ENCODE measurements at places on chromosomes 16 and 17.

DNA sequence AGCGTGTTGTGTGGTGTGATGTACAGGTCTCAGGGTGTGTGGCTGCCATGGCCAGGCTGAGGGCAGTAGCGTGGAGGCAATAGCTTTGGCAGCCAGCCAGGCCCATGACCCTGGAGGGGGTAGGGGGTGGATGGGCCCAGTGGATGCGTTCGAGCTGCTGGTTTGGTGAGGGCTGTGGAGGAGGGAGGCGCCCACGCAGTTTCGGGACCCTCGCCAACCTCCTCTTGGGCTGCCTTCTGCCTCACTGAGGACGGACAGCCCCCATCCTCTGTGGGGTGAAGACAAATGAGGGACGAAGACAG lies 238.6 kb upstream of the GSE1 start:
- no peak for DNase-seq

- no peak for DNase-seq
Observed at GRCh38 chr17:9484789-9485188, 90.8 kb downstream of the STX8 start.

- DNase-seq: no peak
Observed at GRCh38 chr16:63530208-63530607, 1494.0 kb upstream of the CDH8 start.

- no peak for DNase-seq
Observed at GRCh38 chr17:64736804-64737492, 74.8 kb upstream of the SMURF2 start.

DNA sequence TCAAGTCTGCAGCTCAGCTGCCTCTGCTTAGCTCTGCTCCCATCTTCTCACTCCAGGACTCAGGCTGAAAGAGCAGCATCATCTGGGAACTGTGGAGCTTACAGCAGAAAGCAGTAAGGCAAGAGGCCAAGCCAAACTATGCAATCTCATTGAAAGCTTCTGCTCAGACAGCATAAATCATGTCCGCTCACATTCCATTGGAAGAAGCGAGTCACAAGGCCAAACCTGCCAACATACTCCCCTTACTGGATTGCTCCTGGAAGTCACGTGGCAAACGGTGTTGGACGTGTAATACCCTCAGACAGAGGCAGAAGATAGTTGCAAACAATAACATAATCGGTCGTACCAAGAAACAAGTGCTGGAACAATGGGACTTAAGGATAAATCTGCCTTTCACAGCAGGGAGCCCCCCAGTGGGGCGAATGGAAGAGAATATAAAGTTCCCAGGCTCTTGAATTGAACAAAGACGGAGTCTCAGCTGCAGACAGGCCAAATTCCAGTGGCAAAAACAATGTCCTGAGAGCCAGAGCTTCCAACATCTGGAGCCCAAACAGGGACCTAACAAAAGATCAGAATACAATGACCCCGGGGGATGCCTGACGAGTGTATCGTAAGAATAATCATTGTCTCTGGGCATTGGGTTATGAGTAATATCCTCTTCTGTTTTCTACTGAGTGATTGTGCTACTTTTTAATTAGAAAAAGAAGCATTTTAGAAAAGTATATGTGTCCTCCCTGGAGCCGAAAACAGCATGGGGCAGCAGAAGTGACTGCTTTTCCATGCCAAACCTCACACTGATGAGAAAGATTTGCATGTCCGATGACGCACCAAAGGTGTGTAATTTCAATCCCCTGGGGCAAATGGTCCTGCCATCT lies 68.4 kb downstream of the CMC2 start:
- DNase-seq: peak; percentile 70

DNA sequence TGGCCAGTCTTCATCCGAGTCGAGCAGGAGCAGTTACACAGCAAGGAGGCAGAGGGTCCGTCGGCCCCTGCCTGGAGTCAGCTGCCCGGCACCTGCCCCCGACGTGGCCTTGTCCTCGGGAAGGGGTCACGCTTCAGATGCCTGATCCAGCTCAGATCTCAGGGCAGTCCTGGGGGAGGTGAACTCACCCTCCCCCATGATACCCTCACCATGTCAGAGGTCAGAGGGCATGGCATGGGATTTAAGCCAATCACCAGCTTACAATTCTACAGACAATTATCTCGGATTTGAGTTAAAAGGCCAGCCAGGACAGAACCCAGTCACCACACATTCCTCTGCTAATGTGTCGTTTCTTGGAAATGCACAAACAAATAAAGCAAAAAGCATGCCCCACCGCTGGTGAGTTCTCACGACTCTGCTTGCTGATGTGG lies 211.3 kb downstream of the FOXL1 start:
- no peak for DNase-seq
